SHP77 (cell line): ENCODE measurements at places on chromosomes 4 and X.
A peak's percentile ranks its signal among the peaks of the same experiment; 100 is the strongest.

DNA sequence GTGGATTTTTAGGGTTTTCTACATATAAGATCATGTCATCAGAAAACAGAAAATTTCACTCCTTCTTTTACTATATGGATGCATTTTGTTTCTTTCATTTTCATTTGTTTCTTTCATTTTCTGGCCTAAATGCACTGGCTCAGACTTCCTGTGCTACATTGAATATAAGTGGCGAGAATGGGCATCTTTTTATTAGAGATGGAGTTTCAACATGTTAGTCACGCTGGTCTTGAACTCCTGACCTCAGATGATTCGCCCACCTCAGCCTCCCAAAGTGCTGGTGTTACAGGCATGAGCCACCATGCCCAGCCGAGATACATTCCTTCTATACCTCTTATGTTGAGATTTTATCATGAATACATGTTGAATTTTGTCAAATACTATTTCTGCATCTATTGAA is 61.8 kb downstream of the BRWD3 start:
- no peak for DNase-seq

DNA sequence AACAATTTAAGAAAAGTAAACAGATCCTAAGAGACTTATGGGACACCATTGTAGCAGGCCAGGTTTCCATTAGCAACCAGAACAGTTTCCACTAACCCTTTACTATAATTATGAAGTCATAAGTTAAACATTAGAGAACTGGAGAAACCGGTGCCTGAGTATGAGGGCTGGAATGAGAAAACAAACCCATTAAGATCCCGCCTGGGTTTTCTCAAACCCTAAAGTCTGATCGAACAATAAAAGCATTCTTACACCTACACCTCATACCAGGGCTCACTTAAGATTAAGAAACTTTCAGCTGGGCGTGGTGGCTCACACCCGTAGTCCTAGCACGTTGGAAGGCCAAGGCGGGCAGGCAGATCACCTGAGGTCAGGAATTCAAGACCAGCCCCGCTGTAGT is 13.7 kb upstream of the DHX15 start:
- no peak for DNase-seq

DNA sequence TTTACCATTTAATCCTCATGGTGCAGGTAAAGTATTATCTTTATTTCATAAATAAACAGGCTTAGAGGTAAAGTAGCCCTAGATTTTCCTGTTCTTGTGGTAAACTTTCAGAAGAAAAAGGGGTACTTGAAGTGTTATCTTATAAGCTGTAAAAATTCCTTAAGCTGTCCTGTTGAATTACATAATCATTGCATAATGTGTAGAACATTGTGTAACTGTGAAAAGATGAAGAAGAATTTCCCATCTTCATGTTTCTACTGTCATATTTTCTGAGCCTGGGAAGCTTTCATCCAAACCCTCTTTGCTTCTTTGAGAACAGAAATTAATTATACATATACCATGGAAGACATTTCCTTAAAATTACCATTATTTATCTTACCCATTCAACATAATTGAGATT is 90.5 kb downstream of the ELOVL6 start:
- no peak for DNase-seq

DNA sequence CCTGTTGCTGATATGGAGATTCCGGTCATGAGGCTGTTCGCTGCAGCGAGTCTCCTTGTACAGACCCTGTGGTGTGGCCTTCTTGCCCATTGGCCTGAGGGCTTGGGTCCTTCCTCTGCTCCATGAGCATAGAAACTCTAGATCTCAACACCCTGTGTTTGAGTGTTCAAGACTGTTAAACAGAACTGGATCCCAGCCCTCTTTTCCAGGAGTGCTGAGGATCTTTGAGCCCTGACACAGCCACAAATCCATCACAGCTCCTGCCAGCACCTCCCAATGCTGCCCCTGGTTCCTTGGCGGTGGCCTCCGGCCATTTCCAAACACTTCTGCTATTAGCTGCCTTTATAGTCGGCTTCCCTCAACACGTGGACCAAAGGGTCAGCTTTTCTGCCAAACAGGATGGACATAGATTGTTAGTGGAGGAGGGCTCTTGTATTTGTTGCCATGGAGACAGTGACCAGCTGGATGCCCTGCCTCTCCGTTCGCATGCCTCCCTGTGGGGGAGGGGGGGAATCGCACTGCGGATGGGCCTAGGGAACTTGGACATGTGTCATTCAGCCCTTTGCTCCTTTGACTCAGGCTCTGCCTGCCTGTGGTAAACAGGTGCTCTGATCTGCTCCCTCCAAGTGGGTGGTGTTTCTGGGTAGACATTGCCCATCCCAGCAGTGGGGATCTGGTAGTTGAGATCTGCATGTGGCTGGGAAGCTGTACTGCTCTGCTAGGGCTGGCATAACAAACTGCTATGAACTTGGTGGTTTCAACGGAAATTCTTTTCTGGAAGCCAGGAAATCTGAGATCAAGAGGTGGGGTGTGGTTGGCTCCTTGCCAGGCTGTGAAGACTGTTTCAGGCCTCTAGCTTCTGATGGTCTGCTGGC is 6.9 kb upstream of the WDR1 start:
- DNase-seq, result no peak

DNA sequence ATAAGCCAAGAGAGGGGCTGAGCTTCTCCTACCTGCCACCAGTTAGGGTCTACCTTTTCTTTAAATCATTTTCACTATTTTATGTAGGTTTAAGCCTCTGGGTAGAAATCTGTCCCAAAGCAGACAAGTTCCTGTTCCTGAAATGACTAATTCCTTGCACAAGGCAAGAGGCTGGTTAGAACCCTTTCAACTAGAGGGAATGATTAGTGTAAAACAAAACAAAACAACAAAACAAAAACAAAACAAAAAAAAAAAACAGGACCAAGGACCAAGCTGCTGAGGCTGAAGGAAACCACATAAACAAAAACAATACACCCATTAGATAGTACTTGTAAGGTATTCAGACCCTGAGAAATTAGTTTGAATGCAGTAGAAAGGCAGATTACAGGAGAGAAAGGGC is 62.7 kb downstream of the MAML3 start:
- no peak for DNase-seq

DNA sequence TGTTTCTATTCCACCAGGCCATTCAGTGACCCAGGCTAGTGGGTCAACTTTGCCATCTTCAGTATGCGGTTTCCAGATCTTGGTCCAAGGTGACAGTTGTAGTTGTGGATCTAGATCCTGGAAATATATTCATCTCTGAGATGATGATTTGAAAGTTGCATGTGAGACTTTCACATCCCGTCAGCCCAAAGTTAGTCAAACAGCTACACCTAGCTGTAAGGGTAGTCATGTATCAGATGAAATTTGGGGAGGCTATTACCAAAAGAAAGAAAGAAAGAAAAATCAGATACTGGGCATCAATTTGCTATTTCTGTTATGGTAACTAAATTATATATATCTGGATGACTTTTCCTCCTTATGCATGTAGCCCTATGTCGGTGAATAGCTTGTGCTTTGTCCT is 259.4 kb upstream of the ARX start:
- DNase-seq, result no peak

GRCh38 chr4:110634350-110635162 is 11.7 kb upstream of the PITX2 start:
- no peak for DNase-seq

- DNase-seq, result no peak
These were observed 27.4 kb downstream of the CASP6 start for GRCh38 chr4:109675843-109676242.

DNA sequence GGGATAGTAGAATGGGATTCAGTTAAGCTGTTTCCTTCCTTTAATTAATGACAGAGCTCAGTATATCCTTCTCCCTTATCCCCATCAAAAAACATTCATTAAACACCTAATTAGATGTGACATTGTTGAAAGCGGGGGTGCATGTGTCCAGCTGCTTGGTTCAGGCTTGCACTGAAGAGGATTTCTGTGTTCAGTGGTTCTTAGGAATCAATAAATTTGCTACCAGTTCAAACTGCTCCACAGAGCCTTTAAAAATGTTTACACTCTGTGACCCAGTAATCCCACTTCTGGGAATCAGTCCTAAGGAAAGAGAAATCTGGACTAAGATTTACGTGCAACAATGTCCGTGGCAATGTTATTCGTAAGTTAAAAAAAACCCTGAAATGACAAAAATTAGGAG is 7.2 kb upstream of the TMEM255A start:
- DNase-seq, result no peak

DNA sequence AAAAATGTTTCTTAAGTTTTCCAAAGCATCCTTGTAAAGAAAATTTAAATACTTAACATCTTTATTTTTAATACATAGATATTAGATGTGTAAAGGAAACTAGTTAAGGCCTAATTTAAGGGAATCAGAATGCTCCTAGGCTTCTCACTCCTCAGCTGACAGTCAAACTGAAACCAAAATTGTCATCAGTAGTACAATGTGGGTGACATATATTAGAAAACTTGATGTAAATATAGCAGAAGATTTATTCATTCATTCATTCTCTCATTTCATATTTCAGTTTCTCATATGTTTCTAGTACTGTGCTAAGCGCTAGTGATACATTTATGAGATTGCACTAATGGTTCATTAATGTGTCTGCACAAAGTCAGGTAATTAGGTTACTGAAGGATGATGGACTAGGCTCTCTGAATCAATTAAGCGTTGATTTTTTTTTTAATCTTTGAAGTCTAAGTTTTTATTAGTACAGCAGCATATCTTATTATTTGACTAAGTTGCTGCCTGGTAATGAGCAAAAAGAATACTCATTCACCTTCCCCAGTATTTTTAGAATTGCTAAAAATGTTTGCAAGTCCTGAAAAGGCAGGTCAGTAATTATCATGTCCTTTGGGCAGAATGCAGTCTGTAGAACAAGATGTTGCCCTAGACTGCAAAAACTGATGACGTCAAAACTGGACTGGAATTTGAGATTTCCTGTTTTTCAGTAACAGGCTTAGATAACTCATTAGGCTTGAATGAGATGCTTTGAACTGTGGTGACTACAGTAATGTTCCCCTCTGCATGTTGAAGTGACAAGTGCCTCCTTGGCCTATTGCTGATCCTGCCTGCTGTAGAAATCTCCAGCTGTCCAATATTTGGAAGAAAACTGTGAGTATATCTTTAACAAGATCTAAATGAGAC is 128.7 kb downstream of the ARHGAP24 start:
- DNase-seq, result peak; percentile 72
